ENCODE measurements at places on chromosomes 7 and 10.
A peak's percentile ranks its signal among the peaks of the same experiment; 100 is the strongest.

GRCh38 chr10:132383751-132384196, 13.2 kb upstream of the PWWP2B start:
- no peak for DNase-seq

GRCh38 chr10:104327745-104328645, 10.3 kb downstream of the ITPRIP start:
- DNase-seq = peak; percentile 15

- no peak for DNase-seq
Measured at GRCh38 chr10:2936816-2937215, 130.5 kb upstream of the PFKP start.

DNA sequence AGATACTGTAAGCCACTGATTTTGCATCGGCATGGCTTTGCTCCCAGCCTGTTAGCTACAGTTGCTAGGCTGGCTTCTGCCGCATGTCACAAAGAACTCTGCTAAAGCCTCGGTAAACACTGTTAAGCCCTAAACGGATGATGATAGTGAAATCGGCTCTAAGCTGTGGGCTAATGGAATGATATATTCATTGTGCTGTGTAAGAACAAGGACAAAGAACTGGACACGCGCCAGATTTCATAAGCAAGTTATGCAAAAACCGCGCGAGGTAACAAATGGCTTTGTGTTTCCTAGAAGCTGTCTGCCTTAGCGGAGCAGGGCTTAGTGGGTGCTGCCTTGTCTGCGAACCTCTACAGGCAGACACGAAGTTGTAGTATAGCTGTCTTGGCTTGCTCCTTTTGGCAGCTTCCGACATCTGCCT, 331.3 kb upstream of the COBL start:
- no peak for DNase-seq

DNA sequence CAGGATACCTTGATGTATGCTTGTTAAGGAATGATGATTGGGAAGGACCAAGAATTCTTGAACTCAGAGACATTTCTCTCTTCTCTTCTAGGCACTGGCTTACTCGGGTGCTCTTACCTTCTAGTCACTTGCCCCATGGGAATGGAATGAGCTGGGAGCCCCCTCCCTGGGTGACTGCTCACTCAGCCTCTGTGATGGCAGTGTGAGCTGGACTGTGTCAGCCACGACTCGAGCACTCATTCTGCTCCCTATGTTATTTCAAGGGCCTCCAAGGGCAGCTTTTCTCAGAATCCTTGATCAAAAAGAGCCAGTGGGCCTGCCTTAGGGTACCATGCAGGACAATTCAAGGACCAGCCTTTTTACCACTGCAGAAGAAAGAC, 10.7 kb downstream of the ZDHHC16 start:
- no peak for DNase-seq

- no peak for DNase-seq
Measured at GRCh38 chr10:69498711-69499471, 47.6 kb downstream of the TSPAN15 start.

DNA sequence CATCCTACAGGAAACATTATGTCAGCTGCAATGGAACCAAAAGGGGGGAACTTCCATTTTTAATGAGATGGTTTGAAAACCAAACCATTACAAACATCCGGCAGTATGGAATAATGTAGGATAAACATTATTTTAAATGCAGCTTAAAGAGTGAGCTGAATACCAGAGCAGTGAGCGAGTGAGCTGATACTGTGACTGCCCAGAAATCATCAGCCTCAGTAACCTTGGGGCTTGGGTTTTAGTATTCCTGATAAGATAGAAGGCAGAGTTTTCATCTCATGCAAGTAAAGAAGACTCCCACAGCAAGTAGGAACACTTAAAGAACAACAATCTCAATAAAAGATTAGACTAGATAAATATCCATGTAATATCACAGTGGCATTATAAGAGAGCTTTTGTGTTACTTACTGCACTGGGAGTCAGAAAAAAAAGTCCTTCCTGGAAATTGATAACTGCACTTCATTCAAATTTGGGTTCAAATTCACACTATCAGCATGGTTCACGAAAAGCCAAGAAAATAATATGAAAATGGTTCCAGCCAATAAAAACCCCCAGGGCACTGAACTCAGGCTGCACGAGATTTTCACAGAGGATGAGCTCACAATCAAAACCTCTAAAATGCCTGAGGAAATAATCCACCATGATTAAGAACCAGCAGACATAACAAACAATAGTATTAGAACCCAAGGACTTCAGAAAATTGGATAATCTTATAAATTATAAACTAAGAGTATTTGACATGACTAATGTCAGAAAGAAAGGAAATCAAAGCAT, 115.7 kb downstream of the MTPAP start:
- DNase-seq = no peak

- DNase-seq = no peak
Measured at GRCh38 chr7:72785166-72785955, 42.6 kb downstream of the TYW1B start.

- DNase-seq = no peak
Measured at GRCh38 chr7:39709029-39709428, 85.7 kb downstream of the RALA start.

DNA sequence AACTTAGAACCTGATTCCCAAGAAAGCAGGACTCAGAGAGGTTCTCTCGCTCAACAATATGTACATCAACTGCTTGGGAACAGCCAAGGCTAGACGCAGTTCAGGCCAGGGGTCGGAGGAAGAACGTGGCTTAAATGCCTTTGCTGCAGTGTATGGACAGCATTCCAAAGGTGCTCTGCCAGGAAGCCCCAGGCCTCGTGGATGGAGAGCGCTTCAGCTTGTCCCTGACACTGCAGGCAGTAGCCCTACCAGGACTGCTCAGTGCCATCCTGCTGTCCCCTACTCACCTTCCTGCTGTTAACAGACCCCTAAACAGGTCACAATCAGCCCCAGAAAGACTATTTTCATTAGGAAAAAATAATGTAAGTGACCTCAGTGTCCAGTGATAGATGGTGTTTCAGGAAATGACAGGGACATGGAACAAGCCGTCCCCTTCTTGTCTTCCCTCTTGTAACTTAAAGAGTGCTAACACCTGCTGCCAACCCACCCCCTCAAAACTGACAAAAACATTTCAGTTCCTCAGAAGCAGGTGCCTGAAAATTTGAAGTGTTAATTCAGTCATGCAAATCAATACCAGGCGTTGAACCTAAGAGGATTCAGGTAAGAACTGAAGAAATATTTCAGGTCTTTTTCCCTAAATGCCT, 16.5 kb downstream of the CREB3L2 start:
- DNase-seq = no peak

DNA sequence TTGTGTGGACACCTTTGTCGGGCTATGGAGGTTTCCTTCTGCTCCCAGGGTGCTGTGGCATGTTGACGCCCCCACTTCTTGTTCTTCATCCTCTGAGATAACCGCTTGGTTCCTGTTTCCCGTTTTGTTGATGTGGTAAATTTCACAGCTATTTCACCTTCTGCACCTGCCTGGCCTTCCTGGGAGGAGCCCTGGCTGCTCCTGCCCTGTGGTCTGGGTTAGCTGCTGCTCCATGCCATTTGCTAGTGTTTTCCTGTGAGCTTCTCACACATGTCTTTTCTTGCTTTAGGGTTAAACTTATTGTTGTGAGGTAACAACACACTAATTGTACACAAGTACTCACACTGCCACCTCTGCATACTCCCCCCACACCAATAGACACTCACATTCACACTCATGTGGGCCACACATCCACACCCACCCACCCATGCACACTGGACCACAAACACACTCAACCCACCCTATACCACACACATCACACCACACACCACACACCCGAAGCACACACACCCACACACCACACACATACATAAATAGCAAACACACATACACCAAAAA, 46.5 kb upstream of the MSMB start:
- peak; percentile 27 for DNase-seq

GRCh38 chr10:124321433-124322089, 97.2 kb downstream of the OAT start:
- DNase-seq = no peak

- DNase-seq = no peak
Measured at GRCh38 chr10:93806903-93807302, 49.2 kb downstream of the LGI1 start.
